NCI-H1930 (cell line): ENCODE measurements at places on chromosomes 3 and 15.

DNA sequence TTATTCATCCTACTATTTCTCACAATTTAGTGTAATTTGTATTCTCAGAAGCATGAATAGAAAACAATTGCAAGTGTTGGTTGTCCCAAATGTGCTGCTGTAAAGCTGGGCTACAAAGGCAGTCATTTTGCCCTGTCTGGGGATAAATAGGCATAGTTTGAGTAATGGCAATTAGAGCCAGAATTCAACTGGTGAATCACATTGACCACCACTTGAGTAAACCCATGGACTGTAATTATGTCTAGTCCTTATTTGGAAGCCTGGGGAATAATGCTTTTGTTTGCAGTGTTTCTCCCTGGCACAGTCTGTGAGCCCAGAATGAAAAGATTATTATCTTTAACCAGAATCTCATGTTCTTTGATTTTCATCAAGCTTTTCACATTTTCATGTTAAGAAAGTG is 30.5 kb upstream of the CHL1 start:
- peak; percentile 75 for DNase-seq

DNA sequence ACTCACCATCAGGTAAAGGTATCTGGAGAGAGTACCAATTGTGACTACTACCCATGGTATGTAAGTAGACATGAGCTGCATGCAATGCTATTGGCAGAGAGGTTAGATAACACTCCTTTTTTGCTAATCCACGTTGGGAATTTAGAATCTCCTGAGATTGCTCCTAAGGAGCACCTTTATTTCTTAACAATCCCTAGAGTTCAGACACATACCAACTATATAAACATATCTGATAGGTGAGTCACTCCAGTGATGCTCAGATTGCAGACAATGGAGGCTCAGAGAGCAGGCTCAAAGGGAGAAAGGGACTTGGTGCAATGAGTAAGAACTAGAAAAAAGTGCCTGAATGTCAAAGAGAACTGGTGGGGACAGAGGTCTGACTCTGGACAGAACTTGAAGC is 47.0 kb upstream of the LRRFIP2 start:
- DNase-seq: no peak

DNA sequence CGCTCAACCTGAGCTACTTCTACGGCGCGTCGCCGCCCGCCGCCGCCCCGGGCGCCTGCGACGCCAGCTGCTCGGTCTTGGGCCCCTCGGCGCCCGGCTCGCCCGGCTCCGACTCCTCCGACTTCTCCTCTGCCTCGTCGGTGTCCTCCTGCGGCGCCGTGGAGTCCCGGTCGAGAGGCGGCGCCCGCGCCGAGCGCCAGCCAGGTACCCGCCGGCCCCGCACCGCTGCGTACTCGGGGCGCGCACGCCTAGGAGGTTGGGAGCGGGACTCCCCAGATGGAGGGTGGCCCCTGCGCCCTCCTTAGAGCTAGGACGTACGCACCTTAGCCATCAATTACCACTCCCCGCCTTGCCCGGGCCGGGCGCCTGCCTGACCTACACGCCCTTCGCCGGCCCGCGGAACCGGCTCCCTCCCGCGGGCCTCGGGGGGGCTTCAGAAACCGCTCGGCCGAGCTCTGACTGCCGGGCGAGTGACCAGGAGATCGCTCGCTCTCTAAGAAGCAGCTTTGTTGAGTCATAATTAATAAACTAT is 466 bp downstream of the NFKBIZ start:
- no peak for DNase-seq

DNA sequence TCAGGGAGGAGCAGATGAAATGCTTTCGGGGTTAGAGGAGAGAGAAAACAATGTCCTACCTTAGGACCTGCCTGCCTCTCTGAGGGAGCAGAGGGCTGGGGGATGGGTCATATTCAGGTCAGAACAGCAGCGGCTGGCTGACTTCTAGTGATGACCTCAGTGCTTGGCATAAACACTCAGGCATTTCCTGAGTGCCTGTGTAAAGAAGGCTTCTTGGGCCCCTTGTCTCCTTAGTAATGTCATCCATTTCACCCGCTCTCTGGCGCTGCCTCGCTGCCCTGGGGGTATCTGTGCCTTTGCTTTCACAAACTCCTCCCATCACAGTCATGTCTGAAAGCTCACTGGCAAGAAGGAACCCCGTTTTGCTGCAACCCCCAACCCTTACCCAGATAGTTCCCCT is 82.9 kb upstream of the GSK3B start:
- no peak for DNase-seq

DNA sequence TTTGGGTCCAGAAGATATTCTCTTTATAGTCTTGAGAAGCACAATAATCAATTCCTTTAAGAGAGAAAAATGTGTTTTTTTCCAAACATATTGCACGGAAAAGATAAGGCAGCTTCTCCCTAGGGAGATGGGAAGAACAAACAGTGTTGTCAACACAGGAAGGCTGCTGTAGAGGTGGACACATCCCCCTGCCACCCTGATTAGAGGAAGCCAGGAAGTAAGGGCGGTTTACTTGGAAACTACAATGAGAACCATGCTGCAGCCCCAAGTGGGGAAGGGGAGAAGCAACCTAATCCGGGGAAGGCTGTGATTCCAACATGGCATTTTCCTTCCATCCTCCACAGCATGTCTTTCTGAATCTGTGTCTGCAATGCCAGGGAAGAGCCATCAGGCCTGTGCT is 256.9 kb upstream of the TGFBR2 start:
- DNase-seq: no peak

DNA sequence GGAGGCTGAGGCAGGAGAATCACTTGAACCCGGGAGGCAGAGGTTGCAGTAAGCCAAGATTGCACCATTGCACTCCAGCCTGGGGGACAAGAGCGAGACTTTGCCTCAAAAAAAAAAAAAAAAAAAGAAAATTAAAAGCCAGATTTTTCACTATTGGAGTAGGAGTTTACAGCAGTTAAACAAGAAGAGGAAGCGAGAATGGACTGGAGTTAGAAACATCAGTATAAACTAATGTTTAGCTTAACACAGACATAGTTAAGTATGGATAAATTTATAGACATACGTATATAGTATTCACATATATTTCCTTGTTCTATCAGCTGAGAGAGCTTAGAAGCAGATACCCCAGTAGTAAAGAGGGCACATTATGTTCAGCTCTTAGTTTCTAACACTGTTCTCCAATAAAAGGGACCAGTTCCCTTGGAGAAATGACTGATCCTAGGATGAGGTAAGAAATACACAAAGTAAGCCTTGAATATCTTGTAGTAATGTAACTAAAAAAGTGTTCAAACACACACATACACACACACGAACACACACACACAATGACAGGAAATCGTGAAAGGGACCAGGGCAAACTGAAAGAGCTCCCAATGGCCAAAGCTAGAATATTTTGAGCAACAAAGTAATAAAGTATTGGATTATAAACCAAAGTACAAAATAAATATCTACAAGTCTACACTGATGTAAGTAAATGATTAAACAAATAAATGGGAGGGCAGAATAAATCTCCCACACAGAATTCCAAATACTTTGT is 25.1 kb downstream of the PIK3CB start:
- no peak for DNase-seq

DNA sequence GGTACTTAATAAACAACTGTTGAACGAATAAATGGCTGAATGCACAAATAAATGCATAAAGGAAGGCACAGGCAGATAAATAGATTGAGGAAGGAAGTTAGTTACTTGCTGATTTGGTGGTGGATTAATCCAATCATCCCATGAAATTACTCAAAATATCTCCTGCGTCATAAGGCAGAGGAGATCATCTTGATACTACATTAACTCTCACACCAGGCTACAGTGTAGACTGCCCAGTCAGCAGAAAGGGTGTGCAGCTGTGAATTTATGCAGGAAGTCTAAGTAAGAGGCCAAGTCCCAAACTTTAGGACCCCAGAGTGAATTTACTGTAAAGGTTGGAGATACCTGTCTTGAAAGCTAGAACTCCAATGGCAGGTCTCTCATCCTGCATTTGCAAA is 38.6 kb downstream of the PRICKLE2 start:
- DNase-seq: no peak

GRCh38 chr3:176574786-176575185 is 622.5 kb downstream of the TBL1XR1 start:
- no peak for DNase-seq

GRCh38 chr3:51692980-51693395 is 13.9 kb upstream of the GRM2 start:
- no peak for DNase-seq

DNA sequence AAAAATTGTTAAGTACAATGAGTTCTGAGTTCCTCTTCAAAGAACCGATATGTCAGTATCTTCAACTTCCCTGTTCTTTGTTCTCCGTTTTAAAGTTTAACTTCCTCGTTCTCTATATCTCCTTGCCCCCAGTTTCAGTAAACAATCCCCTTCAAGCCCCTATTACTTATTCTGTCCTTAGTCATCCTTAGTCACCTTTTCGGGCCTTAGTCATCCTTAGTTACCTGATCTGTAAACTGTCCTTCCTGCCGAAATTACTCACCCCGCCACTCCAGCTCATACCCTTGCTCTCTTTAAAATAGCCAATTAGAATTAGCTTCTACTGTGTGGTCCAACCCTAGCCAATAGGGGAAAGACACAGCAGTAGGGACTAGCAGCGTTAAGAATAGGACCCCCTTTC is 1165.6 kb downstream of the NSUN3 start:
- no peak for DNase-seq

- no peak for DNase-seq
Observed at GRCh38 chr3:71601811-71602210, 18.3 kb upstream of the FOXP1 start.

DNA sequence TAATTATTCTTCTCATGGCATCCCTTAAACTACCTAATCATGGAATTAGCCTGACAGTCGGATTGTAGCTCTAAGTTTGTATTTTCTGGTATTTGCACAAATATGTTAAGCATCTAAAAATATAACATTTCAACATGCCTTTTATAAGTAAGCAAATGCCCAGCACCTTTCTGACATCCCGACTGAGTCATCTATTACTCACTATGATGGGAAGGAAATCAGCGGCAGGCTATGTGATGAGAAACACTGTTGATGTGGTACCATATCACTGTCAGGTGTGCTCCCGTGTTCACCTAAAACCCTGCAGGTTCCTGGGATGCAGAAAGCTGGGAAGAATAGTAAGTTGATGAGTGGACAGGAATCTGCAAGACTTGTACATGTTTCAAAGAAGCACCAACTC is 367.8 kb upstream of the IL12A start:
- no peak for DNase-seq

- no peak for DNase-seq
Observed at GRCh38 chr3:87267953-87268645, 8.3 kb downstream of the POU1F1 start.

DNA sequence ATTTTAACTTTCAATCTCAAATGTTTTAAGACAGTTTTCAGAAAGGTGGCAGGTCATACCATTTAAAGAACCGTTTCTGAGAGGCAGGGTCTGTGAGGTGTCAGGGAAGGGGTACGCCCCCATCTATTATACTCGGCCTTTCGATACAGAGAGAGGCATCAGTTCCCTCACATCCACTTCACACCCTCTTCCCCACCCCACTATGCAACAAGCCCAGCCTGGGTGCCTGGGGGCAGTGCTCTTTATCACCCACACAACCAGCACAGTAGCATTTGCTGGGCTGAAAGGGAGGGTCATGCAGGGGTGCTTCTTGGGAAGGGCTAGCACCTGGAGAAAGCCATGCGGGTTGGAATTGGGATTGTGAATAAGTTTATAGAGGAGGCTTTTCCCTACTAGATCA is 56.0 kb upstream of the KCNMB2 start:
- no peak for DNase-seq

DNA sequence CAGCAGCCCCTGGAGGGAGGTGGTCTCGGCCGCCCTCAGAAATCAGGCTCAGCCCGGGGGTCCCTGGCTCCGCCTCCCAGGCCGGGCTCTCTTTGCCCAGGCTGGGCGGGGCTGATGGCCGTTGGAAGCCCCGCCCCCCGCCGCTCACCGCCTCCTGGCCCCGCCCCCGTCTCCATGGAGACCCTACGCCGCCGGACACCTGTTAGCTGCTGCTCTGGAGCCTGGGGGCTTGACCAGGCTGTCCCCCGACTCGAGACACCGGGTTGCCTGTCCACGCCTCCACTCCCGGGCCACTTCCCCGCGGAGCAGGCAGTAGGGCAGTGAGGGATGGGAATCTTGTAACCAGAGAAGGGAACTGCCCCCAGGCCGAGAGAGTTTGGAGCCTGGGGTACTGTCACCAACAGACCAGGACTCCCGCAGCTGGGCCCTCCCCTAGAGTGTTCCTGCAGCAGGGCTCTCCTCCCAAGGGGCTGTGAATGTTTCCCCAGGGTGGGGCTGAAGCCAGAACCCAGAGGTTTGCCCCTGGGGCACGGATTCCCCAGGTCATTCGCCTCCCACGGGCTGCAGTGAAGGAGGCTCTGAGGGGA is 27.8 kb upstream of the RPL32 start:
- peak; percentile 6 for DNase-seq

GRCh38 chr15:92095693-92096092 is 242.2 kb downstream of the SLCO3A1 start:
- no peak for DNase-seq
